ENCODE measurements at places on chromosomes 6 and 20.

GRCh38 chr20:6714279-6714711 lies 53.2 kb upstream of the BMP2 start:
- peak; percentile 42 for DNase-seq

GRCh38 chr6:107056796-107057195 lies 28.8 kb downstream of the MTRES1 start:
- no peak for DNase-seq

DNA sequence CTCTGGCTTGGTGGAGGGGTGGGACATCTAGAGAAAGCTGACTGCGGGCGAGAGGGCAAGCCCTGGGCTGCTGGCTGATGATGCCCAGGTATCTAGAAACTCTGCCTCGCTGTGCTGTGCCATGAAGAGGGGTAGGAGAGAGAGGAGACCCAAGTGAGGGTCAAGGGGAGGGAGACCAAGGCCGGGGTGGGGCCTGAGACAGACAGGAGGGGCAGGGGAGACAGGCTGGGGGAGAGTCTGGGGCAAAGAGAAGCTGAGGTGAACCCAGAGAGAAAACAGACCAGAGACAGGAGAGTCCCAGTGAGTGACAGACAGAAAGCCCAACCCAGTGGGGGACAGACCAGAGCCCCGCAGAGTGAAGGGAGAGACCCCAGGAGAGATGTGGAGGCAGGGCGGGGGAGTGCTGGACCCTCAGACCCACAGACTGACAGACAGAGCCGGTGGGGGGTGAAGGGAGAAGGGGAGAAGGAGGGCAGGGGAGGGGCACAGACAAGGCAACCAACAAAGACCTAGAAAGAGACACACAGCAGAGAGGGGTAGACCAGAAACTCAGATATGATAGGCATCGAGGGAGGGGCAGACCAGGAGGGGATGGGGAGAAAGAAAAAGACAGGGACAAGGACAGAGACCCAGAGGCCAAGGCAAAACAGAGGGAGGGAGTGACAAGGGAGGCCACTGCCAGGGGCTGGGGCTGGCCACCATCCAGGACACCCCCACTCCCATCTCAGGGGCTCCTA lies 5.9 kb downstream of the TEAD3 start:
- no peak for DNase-seq

DNA sequence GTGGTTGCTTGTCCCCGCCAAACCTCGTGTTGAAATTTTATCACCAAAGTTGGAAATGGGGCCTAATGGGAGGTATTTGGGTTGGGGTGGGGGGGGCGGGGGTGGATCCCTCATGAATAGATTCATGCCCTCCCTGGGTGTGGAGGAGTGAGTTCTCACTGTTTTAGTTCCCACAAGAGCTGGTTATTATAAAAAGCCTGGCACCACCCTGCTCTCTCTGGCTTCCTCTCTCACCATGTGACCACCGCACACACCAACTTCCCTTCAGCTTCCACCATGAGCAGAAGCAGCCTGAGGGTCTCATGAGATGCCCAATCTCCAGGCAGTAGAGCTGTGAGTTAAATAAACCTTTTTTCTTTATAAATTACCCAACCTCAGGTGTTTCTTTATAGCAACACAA lies 111.3 kb downstream of the PRDM1 start:
- DNase-seq: no peak

DNA sequence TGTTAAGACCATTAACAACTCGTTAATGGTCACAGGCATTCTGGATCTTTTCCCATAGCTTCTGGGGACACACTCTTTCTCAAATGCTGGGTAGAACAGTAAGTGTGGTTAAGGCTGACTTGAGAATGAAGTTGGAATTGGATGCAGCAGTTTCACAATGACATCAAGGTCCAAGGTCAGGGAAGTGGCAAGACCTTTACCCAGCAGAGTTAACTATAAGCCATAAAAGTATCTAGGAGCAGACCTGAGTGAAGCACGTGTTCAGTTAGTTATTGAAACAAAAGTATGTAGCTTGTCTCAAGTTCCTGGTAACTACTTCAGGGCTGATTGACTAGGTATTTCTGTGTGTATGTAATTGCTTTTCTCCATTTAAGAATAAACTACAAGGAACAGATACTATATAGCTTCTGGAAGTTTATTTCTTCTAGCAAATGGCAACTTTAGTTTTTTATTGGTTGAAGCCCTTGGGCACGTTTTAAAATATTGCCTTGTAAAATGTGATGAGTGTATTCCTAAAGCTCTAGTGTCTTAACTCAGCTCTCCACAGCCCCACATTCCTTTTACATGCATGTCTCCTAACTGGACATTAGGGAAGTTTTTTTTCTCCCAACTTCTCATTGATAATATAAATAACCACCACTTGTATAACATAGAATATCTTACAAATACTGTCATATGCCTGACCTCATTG lies 479.0 kb upstream of the CITED2 start:
- no peak for DNase-seq

DNA sequence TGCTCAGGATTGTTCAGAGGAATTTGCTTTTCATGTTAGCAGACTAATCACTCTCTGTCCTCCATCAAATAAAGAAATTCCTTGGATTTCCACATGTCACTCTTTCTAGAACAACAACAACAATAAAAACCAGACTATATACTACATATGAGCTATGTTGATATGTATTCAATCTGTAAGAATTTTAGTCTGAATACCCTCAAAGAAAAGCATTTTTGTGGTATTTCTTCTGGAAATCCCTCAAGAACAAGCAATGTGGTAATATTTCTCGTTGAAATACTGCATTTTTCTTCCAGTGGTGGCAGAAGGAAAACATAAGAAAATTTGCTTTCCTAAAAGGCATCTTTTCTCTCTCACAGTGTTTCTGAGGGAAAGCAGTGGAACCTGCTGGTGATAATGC lies 312.6 kb upstream of the RSPO3 start:
- DNase-seq: no peak

- DNase-seq: no peak
Measured at GRCh38 chr20:59663513-59664060, 59.2 kb downstream of the PHACTR3 start.

DNA sequence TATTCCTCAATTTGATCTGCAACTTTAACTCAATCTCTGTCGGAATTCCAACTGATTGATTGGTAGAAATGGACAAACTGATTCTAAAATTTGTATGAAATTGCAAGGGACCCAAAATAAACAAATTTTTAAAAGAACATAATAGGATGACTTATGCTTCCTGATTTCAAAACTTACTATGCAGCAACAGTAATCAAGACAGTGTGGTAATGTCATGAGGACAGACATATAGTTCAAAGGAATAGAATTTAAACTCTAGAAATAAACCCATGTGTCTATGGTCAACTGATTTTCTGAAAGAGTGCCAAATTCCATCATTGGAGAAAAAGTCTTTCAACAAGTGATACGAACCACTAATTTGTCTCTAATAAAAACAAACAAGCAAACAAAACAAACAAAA lies 1320.1 kb upstream of the GJE1 start:
- DNase-seq: no peak

- DNase-seq: peak; percentile 34
Measured at GRCh38 chr6:26124781-26125685, 37.8 kb downstream of the HFE start.

DNA sequence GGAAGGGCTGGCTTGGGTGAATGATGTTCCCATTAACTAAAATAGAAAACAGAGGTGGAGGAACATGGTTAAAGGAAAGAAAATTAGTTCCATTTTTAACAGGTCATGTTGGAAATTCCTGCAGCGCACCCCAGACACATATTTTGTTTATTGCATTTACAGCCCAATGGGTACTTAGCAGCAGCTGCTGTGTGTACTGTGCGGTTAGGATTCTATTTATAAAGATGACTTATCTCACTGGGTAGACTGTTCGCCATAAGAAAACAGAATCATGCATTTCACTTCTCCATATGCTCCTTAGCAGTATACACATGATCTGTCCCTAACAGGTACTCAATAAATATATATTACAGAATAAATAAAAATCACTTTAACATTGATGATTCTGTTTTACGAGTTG lies 135.8 kb downstream of the SLC35F1 start:
- no peak for DNase-seq

DNA sequence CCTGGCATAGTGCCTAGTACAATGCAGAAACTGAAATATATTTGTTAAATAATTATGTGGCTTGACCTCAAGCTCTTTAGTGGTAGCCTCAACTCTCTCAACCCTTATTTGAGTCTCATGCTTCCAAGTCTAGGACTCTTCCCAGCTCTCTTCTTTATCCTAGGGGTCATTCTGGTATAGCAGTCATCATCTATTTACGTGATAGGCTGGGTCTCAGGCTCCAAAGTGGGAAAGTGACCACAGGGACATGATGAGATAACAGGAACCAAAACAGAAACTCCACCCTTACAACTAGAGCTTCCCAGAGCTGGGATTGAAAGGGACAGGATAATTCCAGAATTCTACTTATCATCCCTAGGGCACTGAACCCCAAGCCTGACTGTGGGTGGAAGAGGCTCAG lies 17.7 kb upstream of the MAP3K7 start:
- DNase-seq: no peak

DNA sequence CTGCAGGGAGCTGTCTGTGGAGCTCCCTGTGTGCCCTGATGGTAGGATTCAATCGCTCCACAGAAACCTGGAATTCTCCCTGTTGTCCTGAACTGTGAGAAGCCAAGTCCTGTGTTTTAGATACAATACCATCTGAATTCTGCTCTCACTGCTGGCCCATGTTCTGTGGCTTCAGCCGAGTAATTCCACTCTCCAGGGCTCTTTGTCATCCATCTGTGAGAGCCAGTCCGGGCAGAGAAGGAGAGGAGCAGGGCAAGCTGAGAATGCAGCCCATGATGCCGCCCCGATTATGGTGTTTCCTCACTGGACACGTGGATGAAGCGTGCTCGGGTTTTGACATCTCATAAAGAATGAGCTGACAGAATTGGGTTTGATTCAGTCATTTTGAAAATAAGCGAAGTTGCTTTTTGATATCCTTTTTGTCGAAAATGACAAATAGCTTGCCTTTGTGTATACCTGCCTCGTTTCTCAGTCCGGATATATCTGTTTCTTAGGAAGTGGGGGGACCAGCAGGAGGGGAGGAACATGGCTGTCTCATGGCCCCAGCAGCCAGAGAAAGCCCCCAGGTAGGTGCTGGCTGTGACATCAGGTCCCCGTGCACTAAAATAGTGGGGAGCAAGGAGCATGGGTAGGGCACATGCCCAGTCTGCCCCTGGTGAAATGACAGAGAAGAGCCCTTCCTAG lies 8.2 kb upstream of the CD93 start:
- DNase-seq: no peak

GRCh38 chr6:112575309-112575834 lies 228.2 kb downstream of the RFPL4B start:
- no peak for DNase-seq

GRCh38 chr20:48723308-48724264 lies 104.2 kb downstream of the PREX1 start:
- peak; percentile 60 for DNase-seq

GRCh38 chr20:38173237-38174156 lies 8.4 kb upstream of the TGM2 start:
- peak; percentile 77 for DNase-seq

- no peak for DNase-seq
Measured at GRCh38 chr20:63177785-63178445, 38.0 kb downstream of the YTHDF1 start.

DNA sequence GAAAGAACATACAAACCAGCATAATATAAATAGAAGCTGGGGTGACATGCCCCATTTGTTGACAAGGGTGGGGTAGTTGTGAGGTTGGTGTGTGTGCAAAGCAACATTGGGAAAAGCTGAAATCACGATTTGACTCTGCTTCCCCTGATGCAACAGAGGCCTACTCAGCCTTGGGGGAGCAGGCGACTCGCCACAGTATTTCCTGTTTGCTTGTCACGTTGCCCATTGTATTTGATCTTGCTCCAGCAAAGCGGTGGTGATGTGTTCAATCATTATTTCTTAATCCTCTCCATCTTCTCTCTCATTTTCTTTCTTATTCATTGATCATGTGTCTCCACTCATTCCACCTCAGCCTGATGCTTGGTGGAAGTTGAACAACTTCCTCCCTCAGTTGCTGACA lies 165.8 kb upstream of the CITED2 start:
- DNase-seq: peak; percentile 71

GRCh38 chr20:57987659-57988058 lies 240.8 kb downstream of the ANKRD60 start:
- DNase-seq: no peak

GRCh38 chr20:17471606-17472187 lies 59.5 kb downstream of the BFSP1 start:
- no peak for DNase-seq
